ENCODE measurements at places on chromosomes 4 and X. TPM values are rescaled to one million over a fixed set of nuclear protein-coding genes. Genes with fewer than 3 reads are reported as not detected.

Gene TIGD2
- total RNA-seq, result 2.4 TPM

Gene CPZ
- 1.2 TPM for total RNA-seq

DNA sequence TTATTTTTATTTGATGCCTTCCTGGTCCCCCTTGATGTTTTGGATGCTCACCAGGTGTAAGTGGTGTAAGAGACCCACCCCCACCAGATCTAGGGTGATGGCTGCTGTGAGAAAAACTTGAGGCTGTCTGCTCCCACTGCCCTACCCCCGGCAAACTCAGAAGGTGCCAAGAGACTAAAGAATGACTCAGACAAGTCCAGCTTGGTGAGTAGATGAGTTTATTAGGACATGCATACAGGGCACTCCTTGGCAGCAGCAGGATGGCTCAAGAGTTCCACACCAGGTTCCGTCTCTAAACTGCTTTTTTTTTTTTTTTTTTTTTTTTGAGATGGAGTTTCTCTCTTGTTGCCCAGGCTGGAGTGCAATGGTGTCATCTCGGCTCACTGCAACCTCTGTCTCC lies 84.0 kb upstream of the HPF1 start:
- DNase-seq, result no peak

- DNase-seq, result no peak
Observed at GRCh38 chr4:33200377-33200776, 2480.2 kb downstream of the PCDH7 start.

DNA sequence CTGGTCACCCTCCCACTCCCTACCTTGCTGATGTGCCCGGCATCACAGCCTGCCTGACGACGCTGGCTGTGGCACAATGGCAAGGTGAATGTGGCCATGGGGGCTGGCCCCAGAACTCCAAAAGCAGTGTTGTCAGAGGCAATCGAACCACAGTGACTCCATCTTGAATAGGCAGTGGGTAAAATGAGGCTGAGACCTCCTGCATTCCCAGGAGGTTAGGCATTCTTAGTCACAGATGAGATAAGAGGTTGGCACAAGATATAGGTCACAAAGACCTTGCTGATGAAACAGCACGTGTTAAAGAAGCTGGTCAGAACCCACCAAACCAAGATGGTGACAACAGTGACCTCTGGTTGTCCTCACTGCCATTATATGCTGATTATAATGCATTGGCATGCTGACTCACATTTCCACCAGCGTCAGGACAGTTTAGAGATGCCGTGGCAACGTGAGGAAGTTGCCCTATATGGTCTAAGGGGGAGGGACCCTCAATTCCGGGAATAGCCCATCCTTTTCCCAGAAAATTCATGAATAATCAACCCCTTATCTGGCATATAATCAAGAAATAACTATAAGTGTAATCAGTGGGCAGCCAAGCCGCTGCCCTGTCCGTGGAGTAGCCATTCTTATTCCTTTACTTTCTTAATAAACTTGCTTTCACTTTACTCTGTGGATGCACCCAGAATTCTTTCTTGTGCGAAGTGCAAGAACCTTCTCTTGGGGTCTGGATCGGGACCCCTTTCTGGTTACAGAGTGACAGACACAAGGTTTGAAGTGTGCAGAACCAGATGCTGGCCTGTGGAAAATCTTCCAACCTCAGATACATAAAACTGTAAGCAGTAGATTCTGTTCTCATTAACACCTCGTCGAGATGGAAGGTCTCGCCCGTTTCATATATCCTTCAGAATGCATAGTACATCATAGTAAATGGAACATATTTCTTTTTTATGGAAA lies 26.8 kb upstream of the CLDN24 start:
- DNase-seq, result no peak

DNA sequence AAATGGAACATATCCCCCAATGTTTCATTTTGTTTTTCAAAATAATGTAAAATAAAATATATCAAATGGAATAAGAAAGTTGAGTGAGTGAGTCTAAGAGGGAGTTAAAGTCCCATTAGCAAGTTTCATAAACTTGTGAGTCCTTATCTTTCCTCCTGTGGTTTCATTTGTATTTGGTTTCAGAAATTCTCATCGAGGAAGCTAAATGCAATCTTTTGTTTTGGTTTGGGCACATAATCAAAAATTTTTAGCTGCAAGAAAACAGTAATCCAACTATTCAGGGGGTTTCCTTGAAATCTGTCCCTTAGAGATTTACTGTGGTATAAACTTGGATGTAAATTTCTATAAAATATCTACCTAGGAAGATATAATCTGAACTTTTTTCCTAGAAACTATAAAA lies 124.2 kb downstream of the CAMK2D start:
- no peak for DNase-seq

- no peak for DNase-seq
Observed at GRCh38 chr4:120730777-120731320, 191.7 kb downstream of the PRDM5 start.

DNA sequence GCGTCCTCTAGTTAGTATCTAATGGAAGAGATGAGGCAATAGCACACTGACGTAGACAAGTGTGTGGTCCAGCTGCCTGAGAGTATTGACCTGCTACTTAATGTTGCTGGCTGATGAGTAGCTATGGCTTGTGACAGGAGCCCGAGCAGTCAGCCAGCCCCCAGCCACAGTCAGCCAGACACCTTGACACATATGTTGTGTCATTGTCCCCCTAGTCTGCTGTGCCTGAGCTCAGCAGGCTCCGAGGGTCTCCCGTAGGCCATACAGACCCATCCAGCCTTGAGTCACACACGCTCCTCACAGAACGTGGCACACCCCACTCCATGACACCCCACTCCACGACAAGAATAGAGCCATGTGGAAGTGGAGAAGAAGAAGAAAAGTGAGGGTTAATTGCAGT lies 362.1 kb downstream of the UNC5C start:
- DNase-seq, result no peak

DNA sequence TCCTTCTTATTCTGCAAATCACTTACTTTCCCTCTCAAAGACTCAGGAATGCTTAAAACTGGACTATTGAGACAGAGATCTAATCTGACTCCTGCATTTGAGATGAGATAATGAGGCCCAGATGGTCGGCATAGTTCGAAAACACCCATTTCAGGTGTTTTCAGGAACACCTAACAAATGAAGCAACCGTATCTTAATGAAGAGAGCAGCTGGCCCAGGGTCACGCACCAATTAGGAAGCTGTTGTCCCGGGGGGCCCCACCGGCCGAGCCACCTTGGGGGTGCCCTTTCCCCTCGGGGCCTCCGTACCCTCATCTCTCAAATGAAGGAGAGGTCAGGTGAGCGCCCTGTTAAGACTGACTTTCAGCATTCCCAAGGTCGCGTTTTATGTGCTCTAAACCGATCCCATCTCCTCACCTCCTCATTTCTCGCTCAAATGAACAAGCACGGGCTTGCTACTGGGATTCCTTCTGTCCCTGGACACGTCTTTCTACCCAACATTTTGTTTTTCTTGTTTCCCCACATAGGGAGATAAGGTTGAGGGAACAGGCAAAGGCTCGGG lies 824 bp downstream of the LRPAP1 start:
- DNase-seq, result no peak

- no peak for DNase-seq
Observed at GRCh38 chrX:19179389-19179788, 57.1 kb upstream of the ADGRG2 start.
